Activated CD8-positive, alpha-beta T cell treated with anti-CD3 and anti-CD28 coated beads for 36 hours (primary cell): ENCODE measurements at places on chromosomes 7 and 10. TPM values are rescaled to one million over a fixed set of nuclear protein-coding genes. Genes with fewer than 3 reads are reported as not detected.
A peak's percentile ranks its signal among the peaks of the same experiment; 100 is the strongest.

- no peak for DNase-seq
Measured at GRCh38 chr7:101248276-101248675, 3.4 kb upstream of the FIS1 start.

DNA sequence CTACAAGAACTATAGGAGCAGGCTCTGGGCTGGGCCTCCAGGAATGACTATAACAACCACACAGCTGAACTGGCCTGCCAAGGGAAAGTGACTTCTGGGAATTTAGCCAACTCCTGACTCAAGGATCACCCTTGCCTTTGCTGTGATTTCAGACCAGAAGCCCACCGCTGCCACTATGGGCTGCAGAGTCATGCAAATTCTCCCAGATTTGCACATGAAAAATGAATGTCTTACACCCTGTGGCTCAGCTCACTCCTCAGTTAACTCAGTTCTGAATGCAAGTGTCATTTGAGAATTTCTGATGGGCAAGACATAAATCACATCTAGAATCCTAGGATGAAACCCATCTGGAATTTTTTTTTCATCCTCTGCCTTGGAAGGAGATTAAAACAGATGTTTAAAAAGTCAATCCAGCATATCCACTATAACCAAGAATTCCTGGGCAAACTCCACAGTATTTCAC, 186.5 kb upstream of the BET1 start:
- no peak for DNase-seq

DNA sequence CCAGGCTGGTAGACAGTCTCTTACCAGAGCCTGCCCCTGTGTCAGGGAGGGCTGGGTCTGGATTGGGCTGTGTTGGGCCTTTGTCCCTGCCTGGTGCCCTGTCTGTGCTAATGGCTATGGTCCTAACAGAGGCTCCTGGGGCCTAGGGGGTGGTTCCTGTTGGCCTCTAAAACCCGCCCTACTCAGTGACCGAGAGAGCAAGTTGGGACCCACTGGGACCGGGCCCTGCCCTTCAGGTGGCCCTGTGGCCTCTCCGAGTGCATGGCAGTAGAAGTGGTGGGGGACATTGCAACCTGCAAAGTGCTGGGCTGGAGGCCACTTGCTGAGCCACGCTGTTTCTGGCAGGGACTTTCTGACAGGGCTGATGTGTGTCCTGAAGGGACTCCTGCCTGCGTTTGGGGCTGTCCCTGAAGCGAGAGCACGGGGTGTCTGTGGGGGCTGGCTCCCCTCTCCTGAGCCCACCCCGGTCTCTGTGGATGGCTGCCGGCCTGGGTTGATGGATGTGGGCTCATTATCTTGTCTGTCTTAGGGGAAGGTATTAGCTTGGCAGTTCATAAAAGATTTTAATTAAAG, 56.2 kb downstream of the GLRX3 start:
- DNase-seq = no peak

DNA sequence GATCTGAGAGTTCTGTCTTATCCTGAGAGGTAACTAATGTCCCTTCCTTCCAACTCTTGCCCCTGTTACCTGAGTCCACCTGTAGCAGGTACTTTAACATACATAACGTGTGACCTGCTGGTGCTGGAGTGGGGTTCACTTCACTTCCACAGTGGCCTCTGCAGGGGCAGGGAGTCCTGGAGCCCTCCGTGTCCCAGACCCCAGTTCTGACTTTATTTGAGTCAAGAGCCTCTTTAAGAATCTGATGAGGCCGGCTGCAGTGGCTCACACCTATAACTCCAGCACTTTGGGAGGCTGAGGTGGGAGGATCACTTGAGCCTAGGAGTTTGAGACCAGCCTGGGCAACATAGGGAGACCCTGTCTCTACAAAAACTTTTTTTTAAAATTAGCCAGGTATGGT, 117.0 kb upstream of the RET start:
- DNase-seq = no peak

GRCh38 chr7:79489371-79489770, 35.9 kb upstream of the MAGI2 start:
- DNase-seq = no peak

- peak; percentile 50 for DNase-seq
Measured at GRCh38 chr10:68208424-68209042, 23.4 kb downstream of the ATOH7 start.

DNA sequence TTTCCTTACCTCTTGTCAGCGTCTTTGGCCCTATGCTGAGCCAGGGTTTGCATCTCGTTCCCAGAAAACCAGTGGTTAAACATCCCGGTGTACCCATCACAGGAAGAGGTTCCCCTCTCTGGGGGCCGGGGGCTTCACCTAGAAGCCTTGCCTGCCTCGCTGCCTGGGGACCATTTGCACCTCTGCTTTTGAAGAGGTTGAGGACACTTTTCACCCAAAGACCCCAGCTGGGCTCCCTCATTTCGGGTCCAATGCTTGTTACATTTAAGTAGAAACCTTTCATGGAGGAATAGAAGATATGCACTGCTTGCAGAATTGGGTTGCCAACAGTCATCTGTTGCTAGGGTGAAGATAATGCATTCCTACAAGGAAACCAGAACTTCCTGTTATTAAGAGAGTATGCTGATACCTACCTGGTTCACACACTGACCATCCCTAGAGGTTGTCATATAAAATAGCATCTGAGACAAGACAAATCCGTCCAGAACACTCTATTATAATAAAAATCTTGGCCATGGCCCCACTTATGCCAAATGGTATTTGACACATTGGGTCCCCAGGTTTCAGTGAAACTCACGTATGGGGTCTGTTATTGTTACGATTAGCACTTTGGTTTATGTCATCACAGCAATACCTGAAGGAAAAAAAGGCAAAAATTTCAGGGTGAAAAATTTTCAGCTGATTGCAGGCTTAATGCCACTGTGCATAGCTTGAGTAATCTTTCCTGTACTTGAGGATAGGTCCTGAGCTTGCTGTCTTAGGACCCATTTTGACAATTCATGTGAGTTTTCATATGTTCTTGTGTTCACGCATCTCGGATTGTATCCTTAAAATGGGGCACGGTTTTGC, 917 bp downstream of the ZNF365 start:
- DNase-seq = no peak

DNA sequence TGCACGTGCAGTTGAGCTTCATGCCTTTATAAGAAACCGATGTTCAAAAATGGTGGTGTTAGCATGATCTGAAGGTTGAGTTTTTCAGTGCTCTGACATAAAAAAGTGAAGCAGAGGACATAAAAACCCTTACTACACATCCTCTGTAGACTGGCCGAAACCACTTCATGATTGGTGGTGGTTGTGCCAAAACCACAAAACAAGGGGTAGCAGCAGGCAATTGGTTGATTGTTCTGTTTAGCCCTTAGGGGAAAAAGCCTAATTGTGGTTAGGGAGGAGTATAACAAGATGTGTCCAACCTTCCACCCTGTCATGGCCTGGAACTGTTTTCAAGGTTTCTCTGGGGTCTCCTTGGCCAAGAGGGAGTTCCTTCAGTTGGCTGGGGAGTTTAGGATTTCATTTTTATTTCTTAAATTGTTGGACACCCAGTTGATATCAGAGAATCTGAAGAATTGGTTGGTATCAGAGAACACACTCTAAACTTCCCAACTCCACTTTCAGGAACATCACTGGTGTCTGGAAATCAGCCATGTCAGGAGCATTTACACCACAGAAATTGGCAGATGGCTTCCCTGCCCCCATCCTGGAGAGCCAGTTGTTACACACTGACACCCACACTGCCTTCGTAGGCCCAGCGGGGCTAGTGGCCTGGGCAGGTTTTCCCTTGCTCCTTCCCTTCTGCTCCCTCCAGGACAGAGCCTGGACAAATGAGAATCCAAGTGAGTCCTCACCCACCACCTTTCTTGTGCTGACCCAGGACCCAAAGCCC, 18.8 kb downstream of the MRPS24 start:
- no peak for DNase-seq

GRCh38 chr10:50679149-50679548, 55.4 kb upstream of the SGMS1 start:
- DNase-seq = no peak

DNA sequence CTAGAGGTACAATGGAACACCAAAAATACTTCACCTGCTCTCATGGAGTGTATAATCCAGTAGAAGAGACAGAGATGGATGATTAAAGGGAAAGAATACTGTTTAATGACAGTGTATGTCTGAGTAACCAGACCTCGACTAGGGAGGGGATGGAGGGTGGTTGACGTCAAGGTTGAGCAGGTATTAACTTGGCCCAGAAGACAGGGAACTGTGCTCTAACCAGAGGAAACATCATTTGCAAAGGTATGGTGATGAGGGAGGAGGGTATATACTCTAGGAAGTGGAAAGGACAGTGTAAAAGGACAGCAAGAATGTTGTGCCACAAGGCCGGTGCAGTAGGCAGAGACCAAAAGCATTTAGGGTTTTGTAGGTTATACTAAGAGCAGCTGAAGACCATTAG, 2.9 kb downstream of the MIOS start:
- DNase-seq = no peak

- DNase-seq = no peak
Measured at GRCh38 chr10:88108115-88108610, 244.7 kb downstream of the PTEN start.

GRCh38 chr7:127532736-127533135, 52.7 kb downstream of the GCC1 start:
- no peak for DNase-seq

- no peak for DNase-seq
Measured at GRCh38 chr7:96710544-96710943, 898 bp upstream of the SEM1 start.

- no peak for DNase-seq
Measured at GRCh38 chr7:16411391-16411790, 9.9 kb downstream of the CRPPA start.

DNA sequence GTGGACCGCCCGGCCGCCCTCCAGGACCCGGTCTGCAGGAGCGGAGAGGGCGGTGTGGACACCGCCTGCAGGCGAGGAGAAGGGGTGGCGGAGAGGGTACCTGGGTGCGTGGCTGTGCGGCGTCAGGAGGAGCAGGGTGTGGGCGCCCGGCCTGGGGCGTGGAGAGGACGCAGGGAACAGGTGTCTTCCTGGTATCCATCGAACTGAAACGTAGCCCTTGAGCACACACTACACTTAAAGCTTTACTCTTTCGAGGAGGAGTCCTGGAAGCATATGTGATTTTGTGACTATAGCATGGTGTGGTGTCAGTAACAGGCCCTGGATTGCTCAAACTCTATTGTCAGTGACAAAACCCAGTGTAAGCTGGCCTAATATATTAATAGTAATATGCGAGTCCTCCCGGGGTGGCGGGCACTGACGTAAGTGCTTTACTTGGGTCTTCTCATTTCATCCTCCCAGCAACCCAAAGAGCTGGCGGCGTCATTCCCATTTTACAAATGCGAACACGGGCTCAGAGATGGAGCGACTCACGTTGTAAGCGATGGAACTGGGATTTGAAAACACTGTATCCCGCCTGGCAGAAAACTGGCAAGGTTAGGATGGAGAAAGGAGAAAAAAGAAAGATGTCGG, 508 bp upstream of the TECPR1 start:
- no peak for DNase-seq

DNA sequence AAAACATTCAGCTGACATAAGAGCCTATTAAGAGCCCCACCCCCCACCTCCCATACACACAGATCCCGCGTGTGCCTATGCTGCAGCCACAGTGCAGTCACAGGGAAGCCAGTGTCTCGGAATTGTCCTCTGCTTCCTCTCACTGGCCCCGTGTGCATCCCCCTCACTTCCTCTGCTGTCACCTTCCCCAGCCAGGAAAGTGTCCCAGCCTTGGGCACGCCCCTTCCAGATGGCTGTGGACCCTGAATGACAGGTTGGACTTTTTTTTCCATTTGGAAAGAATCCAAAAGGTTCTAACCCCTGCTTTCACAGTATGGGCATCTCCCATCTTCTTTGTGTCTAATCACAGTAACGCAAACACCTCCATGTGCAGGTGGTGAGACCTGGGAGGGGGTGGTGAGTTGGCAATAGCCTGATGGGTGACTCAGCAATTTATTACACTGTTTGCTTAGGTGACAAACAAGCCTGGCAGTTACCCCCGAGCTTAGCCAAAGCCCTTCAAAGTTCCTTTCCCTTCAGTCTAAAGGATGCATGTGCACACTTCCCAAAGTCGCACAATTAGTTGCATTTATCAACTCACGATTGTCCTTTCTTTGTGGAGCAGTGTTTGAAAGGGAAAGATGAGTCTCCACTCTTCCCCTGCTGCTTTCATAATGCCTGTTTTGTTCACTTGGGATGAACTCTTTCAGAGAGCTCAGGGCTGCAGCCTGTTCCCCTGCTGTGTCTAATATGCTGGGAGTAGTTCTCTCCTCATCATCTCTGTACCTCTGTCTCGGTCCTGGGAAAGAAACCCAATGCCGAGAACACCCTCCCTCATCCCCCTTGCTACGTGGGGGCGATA, 67.5 kb upstream of the EFCAB10 start:
- no peak for DNase-seq

DNA sequence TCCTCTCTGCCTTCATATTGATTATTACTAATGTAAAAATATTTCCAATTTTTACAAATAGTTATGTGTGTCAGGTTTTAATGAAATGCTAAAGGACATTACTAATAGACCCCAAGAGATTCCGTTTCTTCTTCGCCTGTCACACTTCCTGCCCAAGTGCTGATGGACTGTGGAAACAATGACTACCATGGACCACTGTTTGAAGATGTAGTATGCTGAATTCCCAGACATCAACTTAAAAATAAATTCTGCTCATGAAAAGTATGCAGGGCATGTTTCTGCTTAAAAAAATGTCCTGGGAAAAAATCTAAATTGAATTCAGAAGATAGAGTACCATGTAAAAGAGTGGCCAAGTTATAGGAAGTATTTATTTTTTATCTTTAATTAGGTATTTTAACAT, 52.1 kb downstream of the ST7 start:
- DNase-seq = no peak

GRCh38 chr10:48458662-48459048, 146.2 kb downstream of the ARHGAP22 start:
- DNase-seq = no peak

- DNase-seq = no peak
Measured at GRCh38 chr10:44395902-44396670, 11.2 kb upstream of the CXCL12 start.

- DNase-seq = no peak
Measured at GRCh38 chr10:11167233-11167966, 149.7 kb downstream of the CELF2 start.

MYOZ1 gene
- total RNA-seq = not detected

RABGEF1 gene
- 17.5 TPM for total RNA-seq

SEMA3E gene
- total RNA-seq = not detected

HOXA1 gene
- total RNA-seq = 0.25 TPM

AMZ1 gene
- total RNA-seq = 0.14 TPM

FAM24B gene
- 9.0 TPM for total RNA-seq

SPDYE6 gene
- total RNA-seq = not detected

MBL2 gene
- total RNA-seq = not detected

HOXA13 gene
- not detected for total RNA-seq

GIMAP4 gene
- total RNA-seq = 88.3 TPM

FGL2 gene
- total RNA-seq = 0.63 TPM
